ENCODE measurements at places on chromosomes 4 and X.

DNA sequence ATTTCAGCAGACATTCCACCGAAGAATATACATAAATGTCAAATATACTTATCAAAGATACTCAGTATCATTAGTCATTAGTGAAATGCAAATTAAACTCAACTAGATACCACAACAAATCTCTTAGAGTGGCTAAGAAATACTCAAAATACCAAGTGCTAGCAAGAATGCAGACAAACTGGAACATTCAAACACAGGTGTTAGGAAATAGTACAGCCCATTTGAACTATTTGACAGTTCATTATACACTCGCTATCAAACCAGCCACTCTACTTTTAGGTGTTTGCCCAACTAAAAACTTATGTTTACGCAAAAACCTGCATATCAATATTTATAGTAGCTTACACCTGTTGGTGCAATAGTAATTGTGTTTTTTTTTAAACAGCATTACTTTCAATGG is 8.8 kb downstream of the ADAM29 start:
- DNase-seq = no peak

GRCh38 chr4:168154546-168155277 is 62.4 kb downstream of the ANXA10 start:
- DNase-seq = no peak

DNA sequence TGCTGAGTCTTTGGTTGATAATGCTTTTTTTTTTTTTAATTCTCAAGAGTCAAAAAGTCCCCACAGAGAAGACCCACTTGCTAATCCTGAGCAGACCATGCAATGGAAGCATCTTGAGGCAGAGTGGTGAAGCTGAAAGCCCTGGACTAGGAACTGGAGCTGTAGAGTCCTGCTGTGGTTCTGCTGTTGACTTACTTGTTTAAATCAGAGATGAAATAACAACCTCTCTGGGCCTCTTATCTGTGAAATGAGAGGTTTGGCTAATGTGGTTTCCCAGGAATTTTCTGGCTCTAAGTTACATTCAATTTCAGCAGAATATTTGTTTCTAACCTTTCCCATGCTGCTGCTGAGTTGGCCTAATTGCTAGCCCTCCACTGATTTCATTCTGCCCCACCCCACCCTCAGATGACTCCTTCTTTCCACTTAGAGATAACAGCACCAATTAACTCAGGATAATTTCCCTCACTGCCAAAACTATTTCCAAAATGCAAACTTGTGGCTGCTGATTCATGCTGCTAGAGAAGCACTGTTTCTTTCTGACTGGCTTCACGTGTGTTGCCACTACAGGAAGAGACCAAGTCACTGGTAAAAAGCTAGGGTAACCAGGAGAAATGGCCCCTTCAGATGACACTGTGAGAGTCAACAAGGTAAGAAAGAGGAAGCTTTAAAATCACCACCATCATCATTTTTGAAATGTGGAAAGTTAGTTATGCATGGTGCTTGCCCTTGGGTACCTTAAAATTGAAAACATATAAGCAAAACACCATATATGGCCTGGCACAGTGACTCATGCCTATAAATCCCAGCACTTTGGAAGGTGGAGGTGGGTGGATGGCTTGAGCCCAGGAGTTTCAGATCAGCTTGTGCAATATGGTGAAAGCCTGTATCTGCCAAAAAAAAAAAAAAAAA is 326.4 kb downstream of the DCHS2 start:
- peak; percentile 87 for DNase-seq

GRCh38 chr4:24266951-24267722 is 317.2 kb downstream of the DHX15 start:
- no peak for DNase-seq

- DNase-seq = no peak
Observed at GRCh38 chr4:102586644-102587021, 85.5 kb downstream of the NFKB1 start.

- DNase-seq = no peak
Observed at GRCh38 chr4:165542476-165542875, 163.7 kb downstream of the CPE start.

GRCh38 chrX:67545893-67546495 is 2.2 kb downstream of the AR start:
- DNase-seq = peak; percentile 59

GRCh38 chr4:90597927-90598326 is 470.7 kb downstream of the CCSER1 start:
- DNase-seq = no peak

DNA sequence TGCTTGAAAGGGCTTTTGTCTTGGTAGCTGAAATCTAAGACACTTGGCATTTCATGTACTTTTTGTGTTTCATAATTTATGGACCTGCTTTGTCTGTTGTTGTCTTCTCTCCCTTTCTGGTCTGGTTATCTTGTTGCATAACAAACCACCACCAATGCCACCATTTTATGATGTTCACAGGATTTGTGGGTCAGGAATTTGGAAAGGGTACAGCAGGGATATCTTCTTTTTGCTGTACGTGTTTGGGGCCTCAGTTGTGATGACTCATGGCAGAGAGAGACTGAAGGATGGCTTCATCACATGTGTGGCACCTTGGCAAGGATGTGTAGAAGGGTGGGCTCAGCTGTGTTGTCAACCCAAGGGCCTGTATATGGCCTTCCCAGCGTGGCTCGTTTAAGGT is 35.2 kb downstream of the KDM6A start:
- DNase-seq = no peak

DNA sequence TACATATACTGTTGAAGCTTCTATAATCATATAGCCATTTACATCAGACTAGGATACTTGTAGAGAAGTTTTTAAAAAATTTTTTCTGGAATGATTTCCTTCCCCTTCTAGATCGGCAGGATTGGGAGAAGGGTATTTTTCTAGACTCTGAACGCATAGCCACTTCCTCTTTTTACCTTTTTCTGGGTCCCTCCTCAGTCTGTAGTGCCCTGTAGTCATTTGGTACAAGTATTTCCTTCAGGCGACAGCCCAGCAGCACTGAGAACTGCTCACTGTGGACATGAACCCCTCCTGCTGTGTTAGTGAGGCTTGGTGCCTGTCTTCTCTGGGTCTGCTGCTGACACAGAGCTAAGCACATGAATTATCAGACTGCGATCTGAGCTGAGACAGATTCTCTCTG is 255.4 kb downstream of the ARHGAP10 start:
- no peak for DNase-seq

GRCh38 chrX:65576160-65576559 is 41.6 kb upstream of the LAS1L start:
- no peak for DNase-seq

- no peak for DNase-seq
Observed at GRCh38 chr4:76192236-76192635, 21.4 kb downstream of the SCARB2 start.

DNA sequence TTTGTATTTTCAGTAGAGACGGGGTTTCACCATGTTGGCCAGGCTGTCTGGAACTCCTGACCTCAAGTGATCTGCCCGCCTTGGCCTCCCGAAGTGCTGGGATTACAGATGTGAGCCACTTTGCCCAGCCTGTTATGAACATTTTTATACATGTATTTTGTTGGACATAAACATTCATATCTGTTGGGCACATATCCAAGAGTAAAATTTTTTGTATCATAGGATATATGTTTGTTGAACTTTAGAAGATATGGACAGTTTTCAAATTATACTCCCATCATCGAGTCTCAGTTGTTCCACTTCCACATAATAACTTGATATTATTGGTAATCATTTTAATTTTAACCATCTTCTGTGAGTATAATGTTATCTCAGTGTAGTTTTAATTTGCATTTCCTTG is 23.6 kb downstream of the GLRB start:
- DNase-seq = no peak

- DNase-seq = peak; percentile 7
Observed at GRCh38 chr4:18111081-18111480, 89.5 kb upstream of the LCORL start.

DNA sequence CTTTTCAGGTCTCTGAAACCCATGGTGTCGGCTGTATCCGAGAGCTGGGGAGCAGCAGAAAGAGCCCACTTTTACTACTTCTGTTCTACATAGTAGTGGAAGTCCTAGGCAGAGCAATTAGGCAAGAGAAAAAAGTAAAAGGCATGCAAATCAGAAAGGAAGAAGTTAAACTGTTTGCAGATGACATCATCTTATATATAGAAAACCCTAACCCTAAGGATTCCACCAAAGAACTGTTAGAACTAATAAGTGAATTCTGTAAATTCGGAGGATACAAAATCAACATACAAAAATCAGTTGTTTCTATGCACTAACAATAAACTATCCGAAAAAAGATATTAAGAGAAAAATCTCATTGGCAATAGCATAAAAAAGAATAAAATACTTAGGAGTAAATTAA is 95.3 kb downstream of the POLA1 start:
- no peak for DNase-seq

DNA sequence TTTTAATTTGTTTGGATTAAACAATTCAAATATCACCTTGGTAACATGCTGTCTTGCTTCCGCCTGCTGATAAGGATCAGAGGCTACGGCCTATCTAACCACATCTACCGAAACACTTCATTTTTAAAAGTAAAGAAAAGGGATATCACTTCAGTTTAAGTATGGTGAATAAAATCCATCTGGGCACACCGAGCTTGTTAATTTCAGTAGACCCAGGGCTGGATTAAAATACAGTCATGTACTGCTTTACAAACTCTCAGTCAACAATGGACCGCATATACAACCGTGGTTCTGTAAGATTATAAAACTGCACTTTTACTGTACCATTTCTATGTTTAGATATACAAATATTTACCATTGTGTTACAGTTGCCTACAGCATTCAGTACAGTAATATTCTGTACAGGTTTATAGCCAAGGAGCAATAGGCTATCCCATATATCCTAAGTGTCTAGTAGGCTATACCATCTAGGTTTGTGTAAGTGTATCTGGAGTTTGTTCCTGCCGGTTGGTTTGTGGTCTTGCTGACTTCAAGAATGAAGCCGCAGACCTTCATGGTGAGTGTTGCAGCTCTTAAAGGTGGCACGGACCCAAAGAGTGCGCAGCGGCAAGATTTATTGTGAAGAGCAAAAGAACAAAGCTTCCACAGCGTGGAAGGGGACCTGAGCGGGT is 40.0 kb downstream of the SEPTIN11 start:
- DNase-seq = no peak

- DNase-seq = peak; percentile 65
Observed at GRCh38 chrX:47145395-47146120, 537 bp downstream of the RBM10 start.

DNA sequence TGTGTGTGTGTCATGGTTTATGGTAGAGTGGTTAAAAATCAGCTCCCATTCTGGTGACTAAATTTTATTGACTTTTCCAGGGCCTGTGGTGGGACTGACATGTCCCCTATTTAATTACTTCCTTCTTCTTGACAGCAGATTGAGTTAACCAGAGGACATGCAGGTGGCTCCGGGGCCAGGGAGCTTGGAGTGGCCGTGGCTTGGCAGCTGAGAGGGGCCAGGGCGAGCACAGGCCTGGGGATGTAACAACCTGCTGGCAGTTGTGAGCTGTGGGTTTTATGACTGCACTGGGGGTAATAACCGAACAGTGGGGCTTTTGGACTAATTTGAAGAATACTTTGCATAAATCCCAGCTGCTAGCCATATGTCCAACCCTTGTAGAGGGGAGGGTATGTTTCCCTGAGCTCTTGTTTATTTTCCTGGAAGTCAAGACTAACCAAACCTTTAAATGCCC is 186.0 kb downstream of the MID1IP1 start:
- DNase-seq = no peak

- no peak for DNase-seq
Observed at GRCh38 chr4:45043911-45044310, 317.6 kb upstream of the GNPDA2 start.

DNA sequence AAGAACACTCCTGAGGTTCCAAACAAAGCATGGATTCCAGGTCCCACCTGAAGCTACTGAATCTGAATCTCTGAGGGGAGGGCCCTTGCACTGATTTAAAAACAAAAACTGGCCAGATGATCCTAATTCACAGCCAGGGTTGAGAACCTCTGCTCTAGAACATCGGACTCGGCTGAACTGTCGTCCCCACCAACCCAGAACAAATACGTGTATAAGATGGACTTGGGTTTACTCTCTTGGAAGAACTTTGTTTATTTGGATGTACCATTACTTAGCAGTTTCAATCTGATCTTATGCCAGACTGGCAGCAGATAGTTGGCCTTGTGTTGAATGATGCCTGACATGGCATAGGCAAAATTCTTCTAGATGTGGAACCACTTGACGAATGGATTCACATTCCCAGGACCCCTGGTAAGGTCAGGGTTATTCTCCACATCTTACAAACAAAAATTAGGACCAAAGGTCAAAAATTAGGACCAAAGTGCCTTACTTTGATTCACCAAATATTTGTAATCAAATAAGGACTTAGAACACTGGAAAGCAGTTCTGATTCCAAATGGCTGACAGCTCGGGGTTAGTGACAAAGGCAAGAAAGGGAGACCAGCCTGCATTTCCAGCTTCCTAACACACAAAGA is 29.0 kb downstream of the CHST7 start:
- no peak for DNase-seq

DNA sequence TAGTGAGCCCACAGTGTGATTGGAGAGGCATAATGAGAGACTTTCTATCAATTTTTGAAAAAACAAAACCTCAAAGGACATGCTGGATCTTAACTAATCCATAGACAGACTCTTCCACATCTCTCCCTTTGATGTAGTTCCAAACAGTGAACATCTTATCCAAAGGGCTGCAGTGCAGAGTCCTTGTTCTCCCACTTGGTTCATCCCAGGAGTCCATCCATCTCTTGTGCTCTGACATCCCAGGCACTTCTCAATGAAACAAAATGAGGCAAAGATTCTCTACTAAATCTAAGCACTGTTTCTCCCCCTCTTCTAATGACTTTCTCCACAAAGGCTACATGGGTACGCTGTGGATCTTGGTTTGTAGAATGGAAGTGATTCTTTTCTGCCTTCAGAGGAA is 8.3 kb downstream of the SHROOM3 start:
- DNase-seq = no peak

GRCh38 chr4:13355111-13355880 is 128.8 kb downstream of the RAB28 start:
- DNase-seq = no peak

- DNase-seq = peak; percentile 89
Observed at GRCh38 chr4:127604949-127605709, 27.6 kb upstream of the INTU start.

GRCh38 chr4:69689599-69689998 is 36.6 kb upstream of the UGT2A1 start:
- peak; percentile 72 for DNase-seq

GRCh38 chr4:126752126-126752525 is 880.6 kb upstream of the INTU start:
- no peak for DNase-seq

DNA sequence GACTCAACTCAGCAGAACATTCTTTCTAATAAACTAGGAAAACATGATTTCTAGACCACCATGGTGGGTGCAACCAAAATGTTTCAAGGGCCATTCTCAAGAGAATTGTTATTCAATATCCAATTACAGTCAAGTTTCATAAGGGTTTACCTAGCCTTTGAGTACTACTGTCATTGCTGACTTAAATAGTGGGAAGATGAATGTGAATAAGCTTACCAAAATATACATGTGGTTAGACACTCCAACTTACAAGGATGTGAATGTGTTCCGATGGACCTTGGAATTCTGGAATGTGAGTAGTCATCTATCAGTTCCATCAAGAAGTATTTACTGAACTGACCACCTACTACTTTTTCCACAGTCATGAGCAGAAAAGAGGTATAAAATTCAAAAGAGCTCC is 16.9 kb downstream of the SH3RF1 start:
- peak; percentile 47 for DNase-seq

Data from adipocyte (in vitro differentiated cells).